Naive thymus-derived CD8-positive, alpha-beta T cell (primary cell): ENCODE measurements at places on chromosomes 12 and 14. TPM values are rescaled to one million over a fixed set of nuclear protein-coding genes. Genes with fewer than 3 reads are reported as not detected.

The PTGDR gene
- 0.70 TPM for polyA plus RNA-seq

The OR6C4 gene
- not detected for polyA plus RNA-seq

The ATN1 gene
- 1.1 TPM for polyA plus RNA-seq

The MYF6 gene
- polyA plus RNA-seq = not detected

The RFC5 gene
- polyA plus RNA-seq = 12.3 TPM

The PRR13 gene
- polyA plus RNA-seq = 513 TPM

The GPR162 gene
- not detected for polyA plus RNA-seq

GRCh38 chr14:75905147-75905904 is 76.5 kb downstream of the TGFB3 start:
- DNase-seq = no peak
- H3K4me3 ChIP-seq = no peak overlapping the region
- H3K27ac ChIP-seq = no peak overlapping the region
- no peaks in the 10 kb centered on the region for H3K27me3 ChIP-seq

GRCh38 chr12:124569375-124570148 is 2.1 kb upstream of the NCOR2 start:
- no peaks in the 10 kb centered on the region for H3K27me3 ChIP-seq
- DNase-seq = no peak
- peak overlapping the region; percentile 51 for H3K27ac ChIP-seq
- H3K4me3 ChIP-seq = peak overlapping the region; percentile 50

- no peak for DNase-seq
- no peaks in the 10 kb centered on the region for H3K4me1 ChIP-seq
- no peak overlapping the region for H3K4me3 ChIP-seq
- H3K27me3 ChIP-seq = peaks cover 6% of the 10 kb centered on the region
- H3K36me3 ChIP-seq = no peaks in the 10 kb centered on the region
- no peak overlapping the region for H3K27ac ChIP-seq
Observed at GRCh38 chr12:13799574-13799973, 181.8 kb downstream of the GRIN2B start.

- H3K4me1 ChIP-seq = no peaks in the 10 kb centered on the region
- H3K27me3 ChIP-seq = peaks cover 14% of the 10 kb centered on the region
- peaks cover 6% of the 10 kb centered on the region for H3K36me3 ChIP-seq
- no peak overlapping the region for H3K4me3 ChIP-seq
Observed at GRCh38 chr14:104343690-104344640, 205.6 kb downstream of the KIF26A start.

DNA sequence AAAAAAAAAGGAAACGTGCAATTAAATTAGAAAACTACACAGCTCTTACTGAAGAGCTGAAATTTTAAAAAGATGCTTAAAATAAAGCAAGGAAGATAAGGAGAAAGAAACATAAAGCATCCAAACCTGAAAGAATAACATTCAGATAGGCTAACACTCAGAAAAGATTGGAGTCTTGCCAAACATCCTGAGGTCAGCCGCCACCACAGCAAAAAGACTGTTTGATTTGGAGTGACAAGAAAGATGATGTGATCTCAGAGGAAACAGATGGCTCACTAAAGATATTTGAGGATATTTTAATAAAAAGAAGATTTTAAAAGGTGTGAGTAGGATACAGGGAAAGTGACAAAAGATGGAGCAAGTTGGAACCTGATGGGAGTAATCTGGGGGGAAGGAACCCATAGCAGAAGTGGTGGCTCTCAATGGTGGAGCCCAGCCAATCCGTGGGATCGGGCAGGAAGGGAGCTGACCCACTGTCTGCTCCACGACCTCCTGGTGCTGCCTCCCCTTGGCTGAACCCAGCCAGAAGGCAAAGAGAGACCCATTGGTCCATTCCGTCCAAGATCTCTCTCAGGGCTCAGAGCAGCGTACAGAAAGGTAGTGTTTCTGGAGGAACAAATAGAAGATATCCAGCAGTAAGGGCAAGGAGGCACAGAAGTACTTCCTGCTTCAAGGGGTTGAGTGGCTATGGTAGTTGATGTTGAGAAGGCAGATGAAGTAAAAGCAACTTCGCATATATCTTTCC is 469.6 kb downstream of the RGS6 start:
- H3K4me3 ChIP-seq = peak overlapping the region; percentile 15
- H3K27ac ChIP-seq = no peak overlapping the region
- H3K27me3 ChIP-seq = peaks cover 53% of the 10 kb centered on the region
- H3K36me3 ChIP-seq = no peaks in the 10 kb centered on the region
- DNase-seq = peak; percentile 55
- peaks cover 12% of the 10 kb centered on the region for H3K4me1 ChIP-seq

- no peak overlapping the region for H3K4me3 ChIP-seq
- H3K27ac ChIP-seq = no peak overlapping the region
- H3K4me1 ChIP-seq = peaks cover under 1% of the 10 kb centered on the region
- peaks cover 20% of the 10 kb centered on the region for H3K27me3 ChIP-seq
- no peak for DNase-seq
- H3K36me3 ChIP-seq = no peaks in the 10 kb centered on the region
Observed at GRCh38 chr14:52944254-52944653, 6.6 kb downstream of the FERMT2 start.

DNA sequence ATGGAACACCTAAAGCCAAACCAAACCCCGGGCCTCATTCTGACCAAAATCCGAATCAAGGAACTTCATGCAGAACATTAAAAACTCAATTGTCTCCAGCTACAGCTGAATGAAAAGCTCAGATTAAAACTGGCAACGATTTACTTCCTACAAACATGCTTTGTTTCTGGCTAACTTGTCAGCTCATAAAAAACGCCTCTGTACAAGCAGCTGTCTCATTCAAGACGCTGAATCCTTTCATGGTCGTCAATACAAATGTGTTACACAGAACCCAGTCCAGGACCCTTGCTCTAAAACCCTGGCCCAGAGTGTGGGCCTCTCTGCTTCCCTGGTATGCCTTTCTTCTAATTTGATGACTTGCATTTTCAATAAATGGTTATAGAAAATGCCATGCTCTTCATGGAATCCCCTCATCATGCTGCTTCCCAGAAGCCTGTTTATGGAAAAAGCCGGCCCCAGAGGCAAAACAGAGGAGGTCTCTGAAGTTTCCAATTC is 183.1 kb downstream of the PHLDA1 start:
- H3K4me1 ChIP-seq = no peaks in the 10 kb centered on the region
- peaks cover 3% of the 10 kb centered on the region for H3K27me3 ChIP-seq
- H3K27ac ChIP-seq = no peak overlapping the region
- DNase-seq = no peak
- no peaks in the 10 kb centered on the region for H3K36me3 ChIP-seq

- H3K27ac ChIP-seq = no peak overlapping the region
- H3K27me3 ChIP-seq = no peaks in the 10 kb centered on the region
- no peaks in the 10 kb centered on the region for H3K36me3 ChIP-seq
Observed at GRCh38 chr12:41634091-41634490, 446.0 kb downstream of the PDZRN4 start.

GRCh38 chr12:124739953-124740561 is 123.6 kb downstream of the SCARB1 start:
- no peaks in the 10 kb centered on the region for H3K36me3 ChIP-seq
- H3K27ac ChIP-seq = no peak overlapping the region
- DNase-seq = no peak

DNA sequence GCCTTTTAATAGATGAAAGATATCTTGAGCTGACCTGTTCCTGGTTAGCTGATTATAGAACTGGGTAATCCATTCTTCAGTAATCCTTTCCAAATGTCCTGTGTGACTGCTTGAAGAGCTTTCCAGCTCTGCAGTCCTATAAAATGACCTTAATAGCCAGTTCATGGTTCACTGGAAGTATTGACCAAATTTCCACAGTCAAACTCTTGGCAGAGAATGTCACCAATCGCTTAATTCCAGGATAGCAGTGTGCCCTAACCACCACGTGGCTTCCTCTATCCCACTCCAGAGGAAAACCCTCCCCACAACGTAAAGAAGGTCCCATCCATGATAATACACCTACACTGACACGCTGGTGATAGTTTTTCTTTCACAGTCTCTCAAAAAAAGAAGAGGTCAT is 17.4 kb downstream of the PRKAB1 start:
- DNase-seq = no peak
- H3K27me3 ChIP-seq = no peaks in the 10 kb centered on the region
- H3K36me3 ChIP-seq = peaks cover 4% of the 10 kb centered on the region
- H3K4me1 ChIP-seq = peaks cover 21% of the 10 kb centered on the region

- no peak for DNase-seq
- peaks cover 87% of the 10 kb centered on the region for H3K4me1 ChIP-seq
- H3K36me3 ChIP-seq = peaks cover 4% of the 10 kb centered on the region
- H3K4me3 ChIP-seq = no peak overlapping the region
- H3K27ac ChIP-seq = no peak overlapping the region
Observed at GRCh38 chr14:35298351-35298750, 6.2 kb downstream of the PSMA6 start.

- H3K27me3 ChIP-seq = peaks cover 7% of the 10 kb centered on the region
- DNase-seq = no peak
- peaks cover 9% of the 10 kb centered on the region for H3K36me3 ChIP-seq
- H3K4me1 ChIP-seq = peaks cover 4% of the 10 kb centered on the region
- no peak overlapping the region for H3K4me3 ChIP-seq
Observed at GRCh38 chr14:77088219-77088618, 9.8 kb upstream of the CIPC start.

- no peaks in the 10 kb centered on the region for H3K36me3 ChIP-seq
- H3K4me3 ChIP-seq = no peak overlapping the region
- H3K27me3 ChIP-seq = peaks cover 2% of the 10 kb centered on the region
- H3K4me1 ChIP-seq = no peaks in the 10 kb centered on the region
- H3K27ac ChIP-seq = no peak overlapping the region
Observed at GRCh38 chr14:58870961-58871360, 233.2 kb downstream of the DACT1 start.

DNA sequence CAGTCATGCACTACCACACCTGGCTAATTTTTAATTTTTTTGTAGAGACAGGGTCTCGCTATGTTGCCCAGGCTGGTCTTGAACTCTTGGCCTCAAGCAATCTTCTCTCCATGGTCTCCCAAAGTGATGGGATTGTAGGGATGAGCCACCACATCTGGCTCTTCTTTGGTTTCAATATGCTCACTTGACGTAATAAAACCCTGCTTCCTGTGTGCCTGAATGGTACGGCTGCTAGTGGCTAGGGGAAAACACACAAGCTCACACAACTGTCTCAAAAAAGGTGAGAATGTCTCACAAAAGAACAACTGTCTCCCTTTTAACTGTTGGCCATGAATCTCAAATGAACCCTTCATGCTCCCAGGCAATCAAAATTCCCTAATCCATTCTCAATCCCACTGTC is 15.0 kb downstream of the C1S start:
- no peak for DNase-seq
- no peaks in the 10 kb centered on the region for H3K4me1 ChIP-seq
- no peak overlapping the region for H3K4me3 ChIP-seq

DNA sequence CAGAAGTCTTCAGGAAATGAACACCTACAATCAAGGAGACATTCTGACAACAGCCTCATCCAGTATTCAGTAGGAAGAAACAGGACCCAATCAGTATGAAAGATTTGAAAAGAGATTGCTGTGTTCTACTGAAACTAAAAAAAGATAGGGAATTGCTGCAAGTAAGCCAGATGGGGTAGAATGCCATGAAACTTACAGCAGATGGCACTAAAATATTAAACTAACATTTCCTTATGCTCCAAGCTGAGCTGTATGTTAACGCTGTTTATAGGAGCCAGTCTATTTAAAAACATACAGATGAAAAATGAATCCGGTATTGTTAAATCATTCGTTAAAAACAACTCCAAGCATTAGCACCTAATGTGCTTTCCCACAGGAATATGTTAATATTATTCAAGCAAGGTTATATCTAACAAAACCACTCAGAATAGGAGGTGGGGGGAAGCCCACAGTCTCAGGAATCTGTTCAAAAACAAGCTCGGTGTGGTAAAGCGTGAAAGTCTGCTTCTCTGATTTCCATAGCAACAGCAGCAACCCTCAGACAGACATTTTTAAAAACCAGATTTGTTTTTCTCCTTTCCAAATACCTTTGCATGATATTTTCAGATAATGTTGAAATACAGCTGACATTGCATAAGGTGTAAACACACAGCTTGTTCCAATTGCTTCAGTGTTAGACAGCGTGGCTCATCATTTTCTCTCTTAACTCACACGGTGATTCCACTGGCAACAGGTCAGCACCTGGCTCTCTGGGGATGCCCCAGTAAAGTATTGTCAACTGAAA is 131.4 kb upstream of the CCDC175 start:
- no peak overlapping the region for H3K27ac ChIP-seq
- H3K4me3 ChIP-seq = no peak overlapping the region
- H3K27me3 ChIP-seq = peaks cover 15% of the 10 kb centered on the region

- H3K4me3 ChIP-seq = no peak overlapping the region
- no peaks in the 10 kb centered on the region for H3K36me3 ChIP-seq
- H3K27ac ChIP-seq = no peak overlapping the region
- peaks cover 4% of the 10 kb centered on the region for H3K27me3 ChIP-seq
- peaks cover 19% of the 10 kb centered on the region for H3K4me1 ChIP-seq
Observed at GRCh38 chr12:53241623-53242412, 9.8 kb upstream of the RARG start.

DNA sequence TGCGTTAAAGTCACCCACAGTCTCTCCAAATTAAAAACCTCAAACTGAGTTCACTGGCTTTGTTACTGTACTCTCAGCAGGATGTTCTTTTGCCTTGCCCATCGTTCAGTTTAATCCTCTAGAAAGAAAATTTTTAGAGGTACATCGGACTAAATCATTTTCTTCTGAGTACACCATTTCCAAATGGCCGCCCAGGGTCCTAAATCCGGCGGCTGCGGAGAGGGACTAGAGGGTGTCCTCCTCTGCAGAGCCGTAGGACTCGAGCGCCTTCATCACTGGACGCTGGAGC is 1.4 kb downstream of the LIN7A start:
- H3K4me3 ChIP-seq = no peak overlapping the region
- DNase-seq = no peak
- H3K4me1 ChIP-seq = no peaks in the 10 kb centered on the region
- no peak overlapping the region for H3K27ac ChIP-seq
- H3K36me3 ChIP-seq = no peaks in the 10 kb centered on the region

DNA sequence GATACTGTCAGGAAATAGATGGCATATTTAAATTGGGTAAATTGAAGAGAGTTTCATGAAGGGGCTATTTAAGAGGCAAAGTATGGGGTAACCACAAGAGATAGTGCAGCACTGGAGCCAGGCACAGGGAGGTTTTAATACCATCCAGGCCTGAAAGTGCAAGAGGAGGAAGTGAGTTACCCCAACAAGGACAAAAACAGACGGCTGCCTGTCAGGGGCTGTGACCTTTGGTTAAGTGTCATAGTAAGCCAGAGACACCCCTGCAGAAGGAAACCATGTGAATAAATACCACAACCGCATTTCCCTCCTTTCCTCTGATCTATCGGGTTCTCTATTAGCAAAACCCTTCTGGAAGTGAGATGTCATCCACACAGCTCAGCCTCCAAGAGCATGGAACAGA is 122.0 kb upstream of the DHRS4 start:
- H3K27ac ChIP-seq = no peak overlapping the region
- DNase-seq = no peak
- no peaks in the 10 kb centered on the region for H3K4me1 ChIP-seq
- no peaks in the 10 kb centered on the region for H3K36me3 ChIP-seq

GRCh38 chr14:58398895-58399294 is 3.2 kb downstream of the TOMM20L start:
- H3K4me1 ChIP-seq = peaks cover 7% of the 10 kb centered on the region
- H3K27me3 ChIP-seq = no peaks in the 10 kb centered on the region
- H3K36me3 ChIP-seq = no peaks in the 10 kb centered on the region
- H3K4me3 ChIP-seq = no peak overlapping the region
- H3K27ac ChIP-seq = no peak overlapping the region

- peaks cover 4% of the 10 kb centered on the region for H3K4me1 ChIP-seq
- no peak overlapping the region for H3K4me3 ChIP-seq
- no peaks in the 10 kb centered on the region for H3K36me3 ChIP-seq
- no peak overlapping the region for H3K27ac ChIP-seq
- H3K27me3 ChIP-seq = no peaks in the 10 kb centered on the region
- DNase-seq = no peak
Observed at GRCh38 chr12:83016991-83017390, 330.3 kb downstream of the TMTC2 start.

GRCh38 chr12:130992979-130993538 is 39.4 kb downstream of the ADGRD1 start:
- H3K36me3 ChIP-seq = no peaks in the 10 kb centered on the region
- H3K27me3 ChIP-seq = peaks cover 33% of the 10 kb centered on the region
- H3K4me3 ChIP-seq = no peak overlapping the region
- no peak for DNase-seq
